ENCODE measurements at places on chromosomes 5 and 9. TPM values are rescaled to one million over a fixed set of nuclear protein-coding genes. Genes with fewer than 3 reads are reported as not detected.

Gene TLE1
- total RNA-seq, result 85.9 TPM

Gene SCGB3A2
- not detected for total RNA-seq

Gene MAP3K1
- 26.2 TPM for total RNA-seq

Gene PCDHA4
- total RNA-seq, result 1.6 TPM

Gene RNF183
- total RNA-seq, result not detected

Gene SLC27A6
- total RNA-seq, result 19.8 TPM

Gene MOB3B
- 20.5 TPM for total RNA-seq

Gene TEX48
- total RNA-seq, result not detected

Gene C5orf52
- total RNA-seq, result not detected

Gene NUTM2F
- total RNA-seq, result not detected

Gene ADAMTS2
- total RNA-seq, result 58.8 TPM

Gene CAVIN4
- not detected for total RNA-seq

Gene EQTN
- 2.7 TPM for total RNA-seq

Gene DEPDC1B
- total RNA-seq, result 5.3 TPM

Gene SLCO6A1
- not detected for total RNA-seq

Gene C9orf57
- total RNA-seq, result not detected

Gene KCNV2
- total RNA-seq, result not detected

Gene LCN12
- 2.4 TPM for total RNA-seq

Gene RABL6
- 73.5 TPM for total RNA-seq

Gene EGFL7
- 189 TPM for total RNA-seq

Gene GMCL2
- total RNA-seq, result not detected

Gene LRRC19
- not detected for total RNA-seq

Gene SLC6A7
- total RNA-seq, result not detected

Gene IL33
- 19.0 TPM for total RNA-seq

Gene CCDC192
- total RNA-seq, result 0.87 TPM
